Activated CD4-positive, alpha-beta T cell treated with anti-CD3 and anti-CD28 coated beads for 48 hours (primary cell): ENCODE measurements at places on chromosomes 6 and 20.

GRCh38 chr6:11094411-11094851 is 797 bp downstream of the SMIM13 start:
- peak; percentile 61 for DNase-seq

DNA sequence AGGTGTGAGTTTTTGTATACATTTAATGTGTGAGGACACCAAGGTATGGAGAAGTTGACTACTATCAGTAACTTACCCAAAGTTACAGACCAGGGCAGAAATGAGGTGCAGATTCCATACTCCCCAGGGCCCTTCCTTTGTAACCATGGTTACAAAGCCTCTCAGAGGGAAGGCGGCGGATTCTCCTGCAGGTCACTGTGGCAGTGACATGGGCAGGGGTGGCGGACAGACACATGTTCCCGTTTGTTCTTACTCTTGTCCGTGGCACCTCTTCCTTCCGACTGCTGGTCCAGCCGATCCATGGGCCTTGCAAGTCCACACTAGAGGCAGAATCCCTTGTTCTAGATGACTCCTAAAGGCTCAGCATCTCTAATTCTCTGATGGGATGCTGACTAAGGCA is 43.0 kb downstream of the PDYN start:
- DNase-seq = no peak

- no peak for DNase-seq
Measured at GRCh38 chr6:7124636-7125035, 16.9 kb downstream of the RREB1 start.

DNA sequence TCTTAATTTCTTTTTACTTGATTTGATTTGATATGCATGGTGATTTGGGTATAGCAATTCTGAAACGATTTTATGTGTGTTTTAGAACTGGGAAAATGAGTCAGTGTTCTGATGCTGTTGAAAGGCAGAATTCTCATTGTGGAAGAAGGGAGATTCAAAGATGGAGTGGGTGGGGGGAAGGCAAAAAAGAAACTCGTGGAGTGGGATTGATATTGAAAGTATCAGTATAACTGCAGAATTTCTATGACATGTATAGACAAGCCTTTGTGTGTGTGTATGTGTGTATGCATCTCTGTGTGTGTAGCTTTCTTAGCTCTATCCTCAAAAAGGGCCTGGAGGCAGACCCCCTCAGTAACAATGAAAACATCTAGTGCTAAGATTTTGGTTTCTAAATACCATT is 184.3 kb upstream of the OLIG3 start:
- peak; percentile 51 for DNase-seq

DNA sequence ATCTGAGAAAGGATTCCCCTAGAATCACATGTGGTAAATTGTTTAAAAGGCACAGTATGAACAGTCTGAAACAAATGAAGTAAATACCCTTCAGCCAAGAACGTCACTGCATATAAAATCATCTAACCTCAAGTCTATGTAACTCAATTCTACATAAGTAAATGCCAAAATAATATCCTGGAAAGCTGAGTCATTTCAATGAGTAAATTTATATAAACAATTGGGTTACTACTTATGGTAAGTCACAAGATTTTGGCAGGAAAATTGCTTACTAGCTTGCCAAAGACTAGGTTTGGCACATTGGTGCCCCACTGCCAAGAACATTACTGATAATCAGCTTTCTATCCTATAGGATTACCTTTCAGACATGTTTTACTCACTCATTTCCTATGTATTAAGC is 8.4 kb downstream of the GMDS start:
- DNase-seq = no peak

GRCh38 chr20:57655809-57656155 is 35.6 kb upstream of the ZBP1 start:
- DNase-seq = no peak

DNA sequence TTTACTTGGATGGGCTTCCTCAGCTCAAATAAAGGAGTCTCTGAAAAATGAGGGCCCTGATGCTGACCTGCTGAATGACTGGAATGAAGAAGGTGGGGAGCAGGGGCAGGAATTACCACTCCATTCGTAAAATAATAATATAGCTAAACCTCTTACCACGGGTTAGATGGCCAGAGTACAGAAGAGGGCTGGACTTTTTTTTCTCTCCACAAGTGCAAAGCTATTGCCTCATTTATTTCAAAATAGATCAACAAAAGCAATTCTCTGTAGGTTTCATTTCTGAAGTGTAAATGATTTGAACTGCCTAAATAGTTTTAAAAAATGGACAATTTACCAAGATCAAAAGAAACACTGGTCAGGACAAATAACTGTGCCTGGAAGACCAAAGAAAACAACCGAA is 256.7 kb downstream of the KIF16B start:
- no peak for DNase-seq

- no peak for DNase-seq
Measured at GRCh38 chr6:112153926-112154607, 66.7 kb downstream of the FAM229B start.

- no peak for DNase-seq
Measured at GRCh38 chr6:129257196-129257595, 374.3 kb downstream of the LAMA2 start.
